AG04449 (cell line): ENCODE measurements at places on chromosomes 2 and 18.

- no peak for DNase-seq
Observed at GRCh38 chr2:131673400-131674173, 145.9 kb downstream of the CCDC74A start.

- no peak for DNase-seq
Observed at GRCh38 chr2:198340846-198341245, 536.5 kb downstream of the PLCL1 start.

DNA sequence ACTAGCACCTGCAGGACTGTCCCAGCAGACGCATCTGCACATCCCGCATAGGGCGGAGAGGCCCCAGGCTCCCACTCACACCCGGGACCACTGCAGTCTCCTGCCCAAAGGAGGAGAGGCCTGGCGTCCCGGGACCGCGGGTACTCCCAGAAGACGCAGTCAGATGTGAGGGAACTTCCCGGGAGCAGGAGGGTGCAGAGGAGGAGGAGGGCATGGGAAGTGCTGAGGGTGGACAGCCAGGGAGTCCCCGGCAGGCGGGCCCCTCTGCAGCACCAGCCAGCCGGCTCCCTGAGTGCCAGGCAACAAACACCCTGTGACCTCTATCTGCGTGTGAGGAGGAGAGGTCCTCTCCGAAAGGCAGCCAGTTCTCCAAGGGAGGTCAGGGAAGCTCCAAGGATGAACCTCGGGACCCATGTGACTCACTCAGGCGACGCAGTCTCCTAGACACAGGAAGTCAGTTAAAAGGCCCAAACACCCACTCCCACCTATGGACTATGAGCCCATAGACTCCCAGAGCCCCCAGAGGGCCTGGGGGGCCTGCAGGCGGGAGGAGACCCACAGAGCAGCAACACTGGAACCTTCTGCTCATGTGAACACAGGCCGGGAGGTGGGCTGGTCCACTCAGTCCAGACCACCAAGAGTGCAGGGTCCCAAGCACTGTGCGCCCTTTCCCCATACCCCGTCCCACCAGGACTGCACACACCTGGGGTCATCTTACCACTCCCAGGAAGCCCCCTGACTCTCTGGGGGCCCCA is 4.2 kb downstream of the PXDN start:
- no peak for DNase-seq

DNA sequence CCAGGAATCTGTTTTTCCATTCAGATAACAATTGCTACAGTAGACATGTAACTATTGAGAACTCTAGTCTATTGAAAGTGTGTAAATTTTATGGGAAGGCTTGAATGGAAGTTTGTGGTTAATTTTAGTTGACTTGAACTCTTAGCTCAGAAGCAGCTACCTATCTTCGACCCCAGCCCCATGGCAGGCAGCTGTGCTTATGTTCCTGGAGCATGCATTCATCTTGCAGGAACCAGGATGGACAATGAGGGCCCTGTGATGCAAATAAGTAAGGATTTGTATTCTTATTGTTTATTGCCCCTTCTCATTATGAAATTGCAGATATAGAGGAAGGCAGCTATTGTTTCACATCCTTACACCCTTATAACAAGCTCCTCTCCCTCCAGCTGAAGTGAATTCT is 1252.2 kb downstream of the DPP10 start:
- no peak for DNase-seq

DNA sequence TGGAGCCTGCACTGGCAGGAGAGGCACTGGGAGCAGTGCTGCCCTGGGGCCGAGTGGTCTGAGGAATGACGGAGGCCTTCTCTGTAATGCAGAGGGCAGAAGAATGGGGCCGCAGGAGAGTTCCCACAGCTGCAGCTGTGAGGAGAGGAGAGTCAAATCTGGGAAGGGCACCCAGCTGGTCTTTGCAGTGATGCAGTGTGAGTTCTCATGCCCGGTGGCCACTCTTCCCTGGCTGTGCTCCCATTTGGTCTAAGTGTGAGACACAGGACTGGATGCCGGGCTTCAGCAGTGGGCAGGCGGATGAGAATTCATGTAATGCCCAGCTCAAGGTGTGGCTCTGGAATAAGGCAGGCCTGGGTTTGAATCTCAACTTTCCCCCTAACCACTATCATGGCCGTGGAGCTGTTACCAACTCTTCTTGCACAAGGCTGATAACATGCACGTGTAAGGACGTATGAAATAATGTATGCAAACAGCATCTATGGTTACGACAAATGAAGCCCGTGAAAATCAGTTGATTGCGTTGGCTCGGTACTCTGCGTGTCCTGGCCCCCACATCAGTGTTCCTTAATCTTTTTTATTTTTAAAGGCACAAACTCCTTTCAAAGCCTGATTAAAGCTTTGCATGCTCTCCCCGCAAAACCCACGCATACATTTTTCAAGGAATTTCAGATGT is 71.6 kb downstream of the ACKR3 start:
- DNase-seq = no peak

DNA sequence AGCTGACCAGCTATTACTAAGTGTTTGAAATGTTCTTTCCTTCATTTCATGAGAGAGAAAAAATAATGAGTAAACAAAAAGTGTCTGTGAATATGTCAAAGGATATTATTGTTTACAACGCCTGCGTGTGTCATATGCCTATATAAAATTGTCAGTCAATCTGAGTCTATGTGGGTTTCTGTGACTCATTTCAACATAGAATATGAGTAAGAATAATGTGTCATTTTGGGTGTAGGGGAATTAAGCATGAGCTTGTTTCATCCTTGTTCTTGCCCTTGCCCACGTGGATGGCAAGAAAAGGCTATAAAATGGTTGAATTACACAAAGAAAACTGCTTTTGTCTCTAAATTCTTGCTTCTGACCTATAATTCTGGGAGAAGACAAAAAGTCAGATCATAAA is 466.0 kb downstream of the PTH2R start:
- no peak for DNase-seq

DNA sequence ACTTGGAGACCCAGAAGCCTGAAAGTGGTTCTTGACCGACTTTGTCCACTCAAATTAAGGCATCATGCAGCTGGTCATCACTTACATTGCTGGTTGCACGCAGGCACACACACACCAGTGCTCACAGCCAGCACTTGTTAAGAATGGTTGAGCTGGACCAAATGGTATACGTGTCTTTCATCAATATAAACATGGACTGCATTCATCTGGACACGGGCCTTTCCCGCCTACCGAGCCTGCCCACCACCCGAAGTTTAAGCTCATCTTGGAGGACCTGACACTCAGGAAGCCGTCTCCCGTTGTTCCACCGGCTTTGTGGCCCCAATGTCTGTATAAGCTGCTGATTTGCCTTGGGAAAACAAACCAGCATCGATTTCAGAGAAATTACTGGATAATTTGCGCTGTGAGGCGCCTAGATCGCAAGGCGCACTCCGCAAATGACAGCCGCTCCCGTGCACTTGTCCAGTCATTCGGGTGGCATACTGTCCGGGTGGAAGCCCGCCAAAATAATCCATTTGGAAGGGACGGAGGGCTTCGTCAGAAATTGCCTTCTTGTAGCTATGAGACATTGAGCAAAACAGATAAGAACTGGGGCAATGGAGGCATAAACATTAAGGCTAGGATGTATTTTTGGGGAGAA is 40.1 kb upstream of the AKAIN1 start:
- DNase-seq = no peak

DNA sequence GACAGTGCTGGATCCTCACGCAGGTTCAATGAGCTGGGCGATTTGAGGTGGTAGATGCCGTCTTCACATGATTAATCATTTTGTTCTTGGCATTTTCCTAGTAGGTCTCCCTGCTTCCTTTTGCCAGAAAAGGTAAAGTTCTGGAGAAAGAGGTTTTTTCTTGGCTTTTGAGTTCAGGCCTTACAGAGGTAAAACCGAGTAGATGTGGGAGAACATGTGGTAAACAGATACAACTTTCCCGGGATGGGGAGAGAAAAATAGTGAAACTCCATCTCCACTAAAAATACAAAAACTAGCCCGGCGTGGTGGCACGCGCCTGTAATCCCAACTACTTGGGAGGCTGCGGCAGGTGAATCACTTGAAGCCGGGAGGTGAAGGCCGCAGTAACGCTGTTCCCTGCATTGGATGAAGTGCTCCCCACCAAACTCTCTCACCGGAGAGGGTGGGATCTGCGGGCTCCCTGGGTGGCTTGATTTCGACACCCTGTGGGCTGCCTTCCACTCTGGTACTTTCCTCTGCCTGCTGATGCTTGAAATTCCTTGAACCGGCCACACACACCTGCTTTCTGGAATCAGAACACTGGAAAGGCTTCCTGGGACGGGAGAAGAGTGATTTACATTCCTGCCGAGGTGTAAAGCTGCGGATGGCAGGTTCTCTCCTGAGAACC is 88.8 kb downstream of the ACTR3 start:
- DNase-seq = no peak

GRCh38 chr2:233080836-233081229 is 20.7 kb downstream of the INPP5D start:
- no peak for DNase-seq

GRCh38 chr2:59874361-59874760 is 679.1 kb downstream of the BCL11A start:
- DNase-seq = no peak

GRCh38 chr2:223970343-223971128 is 13.3 kb downstream of the MRPL44 start:
- DNase-seq = no peak

- DNase-seq = peak; percentile 77
Observed at GRCh38 chr18:13447621-13448334, 229.2 kb downstream of the LDLRAD4 start.

- DNase-seq = no peak
Observed at GRCh38 chr2:207734264-207734635, 22.8 kb downstream of the CCNYL1 start.

GRCh38 chr18:22241921-22242361 is 72.6 kb downstream of the GATA6 start:
- DNase-seq = no peak

DNA sequence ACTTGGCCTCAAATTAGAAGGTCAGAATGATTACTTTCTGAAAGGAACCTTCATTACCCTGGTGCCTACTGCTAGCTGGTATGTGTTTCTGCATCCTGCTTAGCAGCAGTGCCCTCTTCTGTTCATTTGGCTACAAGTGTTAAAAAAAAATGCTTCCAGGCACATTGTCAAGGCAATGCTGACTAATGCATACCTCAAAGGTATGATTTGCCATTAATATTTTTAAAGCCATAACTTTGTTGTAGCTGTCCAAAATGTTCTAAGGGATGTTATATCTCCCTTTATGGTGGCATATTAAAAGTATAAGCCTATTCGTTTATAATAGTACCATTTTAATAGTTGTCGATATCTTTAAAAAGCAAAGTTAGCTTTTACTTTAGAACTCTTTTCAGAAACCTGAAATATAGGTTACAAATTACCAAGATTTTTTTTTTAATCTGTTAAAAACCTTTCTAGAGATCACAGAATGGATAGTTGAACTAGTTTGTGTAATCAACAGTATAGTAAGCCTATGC is 52.0 kb upstream of the FAM171B start:
- DNase-seq = peak; percentile 40

GRCh38 chr2:233964581-233964980 is 47.4 kb downstream of the TRPM8 start:
- DNase-seq = no peak

- DNase-seq = no peak
Observed at GRCh38 chr2:128313091-128313836, 5.4 kb downstream of the HS6ST1 start.

- no peak for DNase-seq
Observed at GRCh38 chr2:216486708-216487107, 11.9 kb upstream of the RPL37A start.

DNA sequence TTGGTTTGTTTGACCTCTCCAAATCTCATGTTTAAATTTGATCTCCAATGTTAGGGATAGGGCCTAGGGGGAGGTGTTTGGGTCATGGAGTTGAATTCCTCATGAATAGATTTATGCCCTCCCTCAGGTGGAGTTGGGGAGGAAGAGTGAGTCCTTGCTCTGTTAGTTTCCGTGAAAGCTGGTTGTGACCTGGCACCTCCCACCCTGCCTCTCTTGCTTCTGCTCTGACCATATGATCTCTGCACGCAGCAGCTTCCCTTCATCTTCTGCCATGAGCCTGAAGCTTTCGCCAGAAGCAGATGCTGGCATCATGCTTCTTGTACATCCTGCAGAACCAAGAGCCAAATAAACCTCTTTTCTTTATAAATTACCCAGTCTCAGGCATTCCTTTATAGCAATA is 231.6 kb upstream of the ERBB4 start:
- no peak for DNase-seq

DNA sequence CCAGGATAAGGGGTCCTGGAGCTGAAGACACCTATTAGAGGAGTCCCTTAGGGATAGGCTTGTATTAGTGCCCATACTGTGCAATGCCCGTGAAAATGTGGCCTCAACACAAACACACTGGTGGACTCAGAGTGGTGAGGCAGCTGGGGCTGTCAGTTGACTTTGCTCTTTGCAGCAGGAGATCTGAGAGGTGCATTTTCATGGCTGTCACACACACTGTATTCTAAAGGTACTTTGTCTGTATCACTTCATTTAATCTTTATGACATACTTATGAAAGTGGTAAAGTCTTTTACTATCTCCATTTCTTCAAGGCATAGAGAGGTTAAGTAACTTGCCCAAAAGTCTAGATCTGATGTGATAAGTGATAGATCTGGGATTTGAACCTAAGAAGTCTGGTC is 55.1 kb upstream of the GCFC2 start:
- DNase-seq = no peak

DNA sequence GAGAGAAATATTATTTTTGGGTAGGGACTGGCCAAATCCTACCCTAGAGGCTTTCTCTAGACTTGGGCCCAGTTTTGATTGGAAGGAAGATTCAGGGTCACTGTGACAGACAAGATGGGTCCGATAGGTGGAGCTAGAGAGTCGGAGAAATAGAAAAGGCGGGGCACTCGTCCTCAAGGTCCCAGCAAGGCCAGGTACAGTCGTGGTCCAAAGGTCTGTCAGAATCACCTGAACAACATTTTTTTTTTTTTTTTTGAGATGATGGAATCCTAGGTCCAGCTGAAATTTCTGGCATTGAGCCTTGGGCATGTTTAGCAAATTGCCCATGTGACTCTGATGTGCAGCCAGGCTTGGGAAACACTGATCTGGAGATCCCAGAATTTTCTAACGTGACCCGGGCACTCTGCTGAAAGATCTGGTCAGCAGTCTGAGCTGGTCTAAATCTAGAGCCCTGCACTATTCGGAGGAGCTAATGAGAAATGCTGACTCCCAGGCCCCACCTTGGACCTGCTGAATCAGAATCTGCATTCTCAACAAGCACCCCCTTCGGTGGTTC is 23.0 kb upstream of the NTSR2 start:
- no peak for DNase-seq

GRCh38 chr18:36075862-36076587 is 8.7 kb upstream of the RPRD1A start:
- no peak for DNase-seq

DNA sequence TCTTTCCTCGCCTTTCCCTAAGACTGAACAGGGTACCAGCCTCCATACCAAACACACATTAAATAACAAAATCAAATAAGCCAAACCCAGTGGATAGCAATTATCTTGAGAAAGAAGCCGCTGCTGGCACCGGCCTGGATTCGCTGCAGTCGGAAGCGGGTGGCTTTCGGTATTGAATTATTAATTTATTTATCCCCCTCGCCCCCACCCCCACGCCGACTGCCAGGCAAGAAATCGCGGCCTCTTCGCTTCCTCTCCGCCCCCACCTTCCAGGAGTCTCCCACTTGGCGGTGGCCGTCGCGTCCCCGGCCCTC is 370 bp upstream of the ZNF804A start:
- DNase-seq = no peak

- no peak for DNase-seq
Observed at GRCh38 chr2:6392966-6393365, 472.7 kb downstream of the CMPK2 start.
